Fibroblast of upper back skin (primary cell): ENCODE measurements at places on chromosomes 4 and X.

- DNase-seq = no peak
Observed at GRCh38 chr4:153210727-153211126, 6.5 kb downstream of the TRIM2 start.

DNA sequence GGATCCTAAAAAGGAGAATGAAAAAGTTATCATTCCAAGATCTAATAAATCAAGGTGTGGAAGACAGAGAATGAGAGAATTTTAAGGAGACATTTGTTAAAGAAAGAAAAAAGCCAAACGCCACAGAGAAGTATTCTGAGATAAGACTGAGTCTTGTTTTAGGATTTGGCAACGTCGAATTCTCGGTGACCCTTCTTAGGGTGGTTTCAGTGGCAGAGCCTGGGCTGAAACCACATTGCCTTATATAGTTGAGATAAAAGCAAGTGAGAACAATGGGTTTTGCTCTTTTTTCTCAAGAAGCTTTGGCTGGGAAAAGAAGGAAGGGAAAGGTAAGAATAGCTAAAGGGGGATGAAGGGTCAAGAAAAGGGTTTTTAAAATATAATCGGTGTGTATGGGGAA lies 209.4 kb downstream of the VEGFC start:
- DNase-seq = no peak

GRCh38 chr4:102836596-102836995 lies 9.2 kb upstream of the UBE2D3 start:
- DNase-seq = no peak

DNA sequence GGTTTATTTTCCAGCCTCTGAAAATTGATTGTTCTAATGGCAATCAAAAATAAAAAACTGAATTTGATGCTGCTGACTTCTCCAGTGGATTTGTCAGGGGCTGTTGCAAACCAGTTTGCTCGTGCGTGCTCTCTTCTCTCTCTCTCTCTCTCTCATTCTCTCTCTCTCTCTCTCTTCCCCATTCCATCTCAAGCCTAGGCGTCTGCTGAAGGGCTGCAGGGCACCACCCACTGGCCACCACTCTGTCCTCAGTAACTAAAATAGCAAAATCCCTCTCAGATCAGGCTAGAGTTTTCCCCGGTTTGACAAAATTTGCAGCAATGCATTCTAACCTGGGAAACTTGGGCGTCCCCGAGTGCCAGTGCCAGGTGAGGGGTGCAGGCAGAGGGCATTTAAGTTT lies 19.4 kb downstream of the NKX6-1 start:
- no peak for DNase-seq

GRCh38 chr4:154364066-154364845 lies 127.3 kb downstream of the DCHS2 start:
- DNase-seq = no peak

- no peak for DNase-seq
Observed at GRCh38 chr4:21688596-21689265, 259.8 kb downstream of the KCNIP4 start.

DNA sequence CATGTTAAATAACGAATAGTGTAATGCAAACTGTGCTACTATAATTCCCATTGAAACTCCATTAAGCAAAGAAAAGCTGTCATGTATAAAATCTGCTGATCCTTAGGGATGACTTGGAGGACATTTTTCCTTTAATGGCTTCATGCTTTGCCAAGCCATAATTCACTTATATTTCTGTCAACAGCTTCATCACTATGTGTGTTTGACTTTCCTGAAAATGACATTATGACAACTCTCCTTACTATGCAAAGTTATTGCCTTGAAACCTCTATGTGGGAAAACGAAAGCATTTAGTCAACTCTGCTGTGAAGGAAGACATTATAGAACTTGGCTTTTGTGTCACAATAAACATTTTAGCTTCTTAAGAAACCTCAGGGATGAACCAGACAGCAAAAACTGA lies 210.5 kb downstream of the GRXCR1 start:
- DNase-seq = no peak

DNA sequence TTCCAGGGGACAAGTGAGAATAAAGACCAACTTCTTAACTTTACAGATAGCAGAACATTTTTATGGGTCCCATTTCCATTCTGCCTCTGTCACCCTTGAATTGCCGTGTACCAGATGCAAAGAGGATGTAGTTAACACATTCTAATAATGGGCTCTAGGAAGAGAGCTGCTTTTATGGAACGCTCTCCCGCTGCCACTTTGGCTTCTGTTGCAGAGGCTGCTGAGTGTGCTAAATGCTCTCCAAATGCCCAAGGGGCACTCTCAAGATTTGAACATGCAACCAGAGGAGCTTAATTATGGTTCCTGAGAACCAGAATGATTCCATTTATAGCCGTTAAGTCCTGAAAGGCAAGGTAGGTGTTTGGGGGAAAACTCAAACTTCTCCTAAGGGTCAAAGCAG lies 28.1 kb upstream of the GPC3 start:
- DNase-seq = no peak

DNA sequence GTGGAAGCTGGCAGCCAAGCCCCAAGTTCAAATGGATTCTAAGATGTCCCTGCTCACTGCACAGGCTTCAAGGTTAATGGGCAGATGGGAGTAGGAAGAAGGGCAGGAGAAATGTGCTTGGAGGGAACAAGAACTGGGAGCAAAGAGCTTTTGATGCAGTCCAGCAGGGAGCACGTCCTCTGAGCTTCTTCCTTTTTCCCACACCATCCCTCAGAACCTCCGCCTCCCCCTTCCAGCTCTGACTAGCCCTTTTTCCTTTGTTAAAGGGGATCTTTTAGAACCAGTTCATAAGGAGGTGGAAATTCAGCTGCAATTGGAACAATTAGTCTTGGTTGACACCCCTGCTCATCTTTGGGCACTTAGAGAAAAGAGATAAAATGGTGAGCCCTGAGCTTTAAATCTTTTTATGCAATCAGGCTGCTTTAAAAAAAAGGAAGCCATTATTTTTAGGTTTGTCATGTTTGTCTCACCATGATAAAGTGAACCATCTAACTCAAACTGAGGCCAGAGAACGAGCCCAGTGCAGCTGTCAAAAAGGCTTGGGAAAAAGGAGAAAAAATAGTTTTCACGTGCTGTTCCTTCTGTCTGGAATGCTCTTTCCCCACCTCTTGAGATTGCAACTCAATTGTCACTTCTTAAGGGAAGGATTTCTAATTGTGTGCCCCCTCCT lies 135.8 kb upstream of the IL1RAPL2 start:
- DNase-seq = no peak

DNA sequence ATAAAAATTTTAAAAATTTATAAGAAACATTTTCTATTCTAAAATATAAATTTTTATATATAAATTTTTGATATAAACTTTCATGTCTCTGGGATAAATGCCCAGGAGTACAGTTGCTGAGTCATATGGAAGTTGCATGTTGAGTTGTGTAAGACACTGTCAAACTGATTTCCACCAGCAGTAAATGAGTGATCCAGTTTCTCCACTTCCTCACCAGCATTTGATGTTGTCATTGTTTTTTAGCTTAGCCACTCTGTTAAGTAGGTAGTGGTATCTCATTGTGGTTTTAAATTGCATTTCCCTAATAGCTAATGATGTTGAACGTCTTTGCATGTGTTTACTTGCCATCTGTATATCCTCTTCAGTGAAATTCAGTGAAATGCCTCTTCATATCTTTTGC lies 66.5 kb downstream of the MAMLD1 start:
- DNase-seq = peak; percentile 60

GRCh38 chr4:24741910-24742309 lies 53.5 kb upstream of the SOD3 start:
- DNase-seq = no peak

DNA sequence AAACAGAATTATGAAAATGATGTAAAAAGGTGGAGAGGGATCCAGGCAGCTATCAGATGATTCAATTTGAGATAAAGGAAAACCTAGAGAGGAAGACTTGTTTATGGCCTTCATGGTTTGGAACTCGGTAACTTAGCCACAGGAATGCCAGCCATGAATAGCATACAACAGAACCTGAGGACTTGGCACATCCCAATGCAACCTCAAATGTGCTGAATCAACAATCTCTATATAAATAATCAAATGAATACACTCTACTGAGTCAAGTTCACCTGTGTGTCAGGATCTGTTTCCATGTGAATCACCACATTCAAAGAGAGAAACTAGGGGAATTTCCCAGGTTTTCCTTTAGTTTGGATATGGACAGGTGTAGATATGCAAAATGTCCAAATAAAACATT lies 86.9 kb downstream of the MBNL3 start:
- no peak for DNase-seq

- DNase-seq = no peak
Observed at GRCh38 chr4:173405840-173406606, 7.1 kb upstream of the SCRG1 start.

DNA sequence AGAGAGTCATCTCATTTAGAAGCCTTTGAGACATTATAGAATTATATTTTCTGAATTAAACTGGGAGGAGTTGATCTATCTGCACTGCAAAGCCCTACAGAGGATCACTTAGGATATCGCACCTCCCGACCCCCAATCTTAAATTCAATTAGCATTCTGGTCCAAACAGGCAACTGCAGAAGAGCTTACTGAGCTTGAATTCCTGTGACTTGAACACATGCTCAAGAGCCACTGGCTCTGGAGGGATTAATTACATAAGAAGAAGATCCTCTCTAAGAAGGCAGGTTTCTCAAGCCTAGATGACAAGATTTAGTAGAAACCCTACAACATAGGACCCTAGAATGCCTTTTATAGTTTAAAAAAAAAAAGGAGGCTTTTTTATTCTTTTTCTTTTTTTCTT lies 548.9 kb downstream of the ARAP2 start:
- no peak for DNase-seq

DNA sequence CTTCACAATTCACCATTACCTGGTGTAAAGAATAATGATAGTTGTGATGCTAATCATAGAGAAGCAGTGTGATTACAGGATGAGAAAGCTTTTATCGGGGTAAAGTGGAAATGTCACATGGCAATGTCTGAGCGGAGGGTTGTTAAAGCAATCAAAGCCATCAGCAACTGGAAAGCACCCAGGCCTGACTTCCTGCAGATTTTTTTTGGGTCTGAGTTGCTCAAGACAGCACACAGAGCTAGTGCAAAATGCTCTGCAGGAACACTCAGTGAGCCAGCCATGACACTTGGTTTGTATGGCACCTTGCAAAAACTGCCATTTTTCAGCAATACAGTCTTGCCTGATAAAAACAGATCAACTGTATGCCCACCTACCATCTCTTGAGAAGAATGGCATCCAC lies 152.9 kb downstream of the COL4A6 start:
- DNase-seq = no peak

DNA sequence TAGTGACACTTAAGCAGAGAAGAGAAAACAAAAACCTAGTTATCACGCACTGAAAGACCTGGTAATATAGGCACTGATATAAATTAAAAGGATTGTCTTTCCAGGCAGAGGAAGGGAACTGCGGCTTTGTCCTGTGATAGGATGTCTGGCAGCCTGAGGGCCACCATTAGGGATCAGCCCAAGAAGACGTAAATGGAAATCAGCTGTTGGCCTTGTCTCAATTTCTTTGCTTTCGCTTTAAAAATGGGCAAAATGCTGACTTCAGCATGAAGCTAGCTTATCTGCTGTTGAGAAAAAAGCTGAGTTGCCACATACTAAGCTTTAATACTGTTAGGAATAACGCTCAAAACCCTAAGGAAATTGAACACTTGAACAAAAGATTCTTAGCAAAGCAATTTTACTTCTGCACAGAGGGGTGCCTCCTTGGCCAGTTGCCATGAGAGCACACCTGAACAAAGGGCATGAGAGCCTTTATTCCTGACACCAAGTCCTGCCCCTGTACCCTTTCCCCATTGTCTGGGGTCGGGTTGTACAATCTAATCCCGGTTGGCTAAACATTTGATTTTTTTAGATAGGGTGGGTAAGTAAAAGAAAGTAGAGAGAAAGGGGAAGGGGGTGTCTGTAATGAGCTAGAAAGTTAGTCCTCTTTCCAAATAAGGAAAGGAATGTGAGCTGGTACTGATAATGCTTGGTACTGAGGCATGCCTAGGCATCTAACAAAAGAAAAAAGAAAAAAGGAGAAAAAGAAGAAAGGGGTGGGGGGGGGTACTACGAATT lies 85.1 kb upstream of the UCP1 start:
- DNase-seq = peak; percentile 37

GRCh38 chrX:154775419-154776349 lies 13.0 kb downstream of the DKC1 start:
- no peak for DNase-seq

- no peak for DNase-seq
Observed at GRCh38 chr4:185657699-185658098, 122.4 kb upstream of the PDLIM3 start.

- DNase-seq = no peak
Observed at GRCh38 chrX:136847874-136848273, 32.7 kb downstream of the RBMX start.

- DNase-seq = no peak
Observed at GRCh38 chr4:65019775-65020174, 610.5 kb upstream of the TECRL start.

DNA sequence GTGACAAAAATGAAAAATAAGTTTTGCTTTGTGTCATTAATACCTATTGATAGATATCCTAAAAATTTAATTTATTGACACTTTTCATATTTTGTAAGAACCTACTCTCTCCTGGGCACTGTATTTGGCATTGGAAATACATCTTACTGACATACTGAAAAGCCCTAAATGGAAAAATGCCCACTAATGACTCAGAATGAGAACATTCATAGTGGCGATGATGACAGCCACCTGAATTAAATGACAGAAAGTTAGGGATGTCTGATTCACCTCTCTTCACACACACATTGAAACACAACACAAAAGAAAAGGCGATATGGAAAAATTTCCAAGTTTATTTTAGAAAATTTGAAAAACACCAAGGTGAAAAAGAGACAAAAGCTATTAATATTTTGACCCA lies 992.3 kb downstream of the STPG2 start:
- DNase-seq = no peak

DNA sequence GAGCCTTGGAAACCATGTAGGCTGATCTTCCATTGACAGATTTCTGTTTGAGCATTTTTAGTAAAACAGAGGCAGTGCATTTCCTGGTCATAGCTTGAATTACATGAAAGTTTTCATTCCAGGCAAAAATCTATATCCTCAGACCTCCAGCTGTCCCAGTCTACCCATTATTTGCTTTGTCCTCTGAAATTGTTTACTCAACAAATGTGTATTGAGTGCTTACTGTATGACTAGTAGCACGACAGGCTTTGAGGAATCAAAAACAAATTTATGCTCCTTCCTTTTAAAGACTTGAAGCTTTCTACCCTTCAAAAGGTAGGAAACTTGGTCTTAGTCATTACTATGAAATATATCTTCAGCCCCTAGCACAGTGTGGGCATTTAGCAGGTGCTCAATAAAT lies 307.9 kb upstream of the IGFBP7 start:
- no peak for DNase-seq

DNA sequence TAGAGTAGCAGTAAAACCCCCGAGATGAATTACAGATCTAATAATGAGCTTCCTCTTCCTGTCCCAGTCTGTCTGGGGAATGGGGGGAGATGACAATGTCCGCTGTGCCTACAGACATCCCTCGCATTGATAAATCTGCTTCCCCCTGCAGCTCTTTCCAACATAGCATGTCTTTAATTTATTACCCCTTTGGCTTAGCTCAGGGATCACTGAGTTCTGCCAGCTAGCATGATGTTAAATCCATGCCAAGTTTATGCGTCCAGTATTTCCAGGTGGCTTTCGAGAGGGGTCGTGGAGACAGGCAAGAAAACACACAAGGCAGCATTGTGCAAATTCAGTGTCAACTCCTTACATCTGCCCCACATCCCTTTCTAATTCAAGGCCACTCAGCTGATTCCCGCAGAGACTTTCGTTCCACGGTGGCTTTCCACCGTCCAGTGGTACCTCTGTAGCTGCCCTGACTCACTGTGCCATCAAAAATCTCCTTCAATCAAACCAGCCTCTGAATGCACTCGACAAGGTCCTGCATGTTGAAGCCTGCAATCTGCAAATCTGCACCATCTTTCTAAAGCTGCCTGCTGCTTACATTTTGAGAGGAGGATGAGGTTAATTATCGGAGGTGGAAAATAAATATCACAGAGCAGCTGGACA lies 75.1 kb downstream of the MXRA5 start:
- DNase-seq = peak; percentile 25
